ENCODE measurements at places on chromosomes 12 and 14.

GRCh38 chr12:57783466-57783801 is 847 bp downstream of the TSFM start:
- no peak for DNase-seq

DNA sequence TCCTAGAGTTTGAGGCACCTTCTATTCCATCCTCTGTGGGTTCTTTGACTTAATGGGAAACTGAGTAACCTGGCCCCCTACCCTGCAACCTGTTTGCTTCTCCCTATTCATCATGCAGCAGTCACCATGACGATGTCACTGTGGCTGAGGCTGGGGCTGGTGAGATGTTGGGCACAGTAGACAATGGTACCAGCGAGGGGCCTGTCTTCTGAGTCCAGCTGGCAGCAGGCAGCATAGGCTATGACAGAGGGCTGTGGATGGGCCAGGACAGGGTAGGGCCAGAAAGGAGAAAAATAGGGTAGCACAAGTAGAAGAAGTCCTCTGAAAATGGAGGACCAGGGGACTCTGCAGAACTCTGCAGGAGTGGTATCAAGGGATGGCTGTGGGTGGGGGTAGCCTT is 2.0 kb downstream of the CIROP start:
- DNase-seq: no peak

- no peak for DNase-seq
These were observed 392.8 kb downstream of the RAD51B start for GRCh38 chr14:68212361-68212760.

DNA sequence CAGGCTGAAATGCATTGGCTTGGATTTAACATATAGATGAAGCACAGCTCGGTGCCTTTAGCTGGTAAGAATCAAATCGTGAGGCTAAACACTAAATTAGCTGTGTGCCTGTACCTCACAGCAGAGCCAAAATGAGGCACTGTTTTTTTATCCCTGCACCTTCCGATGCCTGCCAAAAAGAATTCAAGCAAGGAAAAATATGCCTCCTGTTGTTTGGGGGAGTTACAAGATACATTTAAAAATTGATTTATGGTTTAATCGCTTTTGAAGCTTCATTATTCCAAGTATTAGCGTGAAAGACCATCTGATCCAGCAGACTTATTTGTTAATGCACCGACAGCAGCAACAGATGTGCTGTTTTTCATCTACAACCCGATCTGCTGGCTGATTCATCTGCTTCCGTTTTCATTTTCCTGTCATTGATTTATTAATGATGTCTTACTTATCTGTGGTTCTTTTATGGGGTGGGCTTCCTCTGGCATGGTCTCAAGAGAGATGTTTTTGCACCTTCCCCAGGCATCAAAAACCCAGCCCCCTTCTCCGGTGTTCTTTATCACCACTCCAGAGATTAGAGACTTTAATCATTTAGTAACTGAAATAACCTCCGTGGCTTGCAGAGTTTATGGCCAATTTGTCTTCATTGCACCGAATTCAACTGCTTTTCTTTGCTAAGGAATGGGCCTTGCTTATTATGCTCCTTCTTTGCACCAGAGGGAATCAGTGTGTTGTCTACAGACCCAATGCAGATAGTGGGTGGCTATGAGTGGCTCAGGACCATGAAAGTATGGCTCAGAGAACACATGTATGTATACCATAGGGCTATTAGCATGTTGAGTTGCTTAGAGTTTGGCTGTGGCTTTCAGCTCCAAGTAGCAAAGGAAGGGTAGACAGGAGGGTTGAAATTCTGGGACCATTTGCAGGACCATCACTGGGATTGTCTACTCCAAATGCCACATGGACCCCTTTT is 166.8 kb upstream of the TMEM260 start:
- DNase-seq: no peak
